Subcutaneous adipose tissue (tissue), 4 donors: ENCODE measurements at places on chromosomes 13 and 19. TPM values are rescaled to one million over a fixed set of nuclear protein-coding genes. Genes with fewer than 3 reads are reported as not detected.

EMP3 gene
- 32.2 TPM for total RNA-seq

LCP1 gene
- total RNA-seq: 517 TPM

KLK15 gene
- not detected for total RNA-seq

OR4F17 gene
- not detected for total RNA-seq

ZNF30 gene
- 3.4 TPM for total RNA-seq

SERTM1 gene
- 0.17 TPM for total RNA-seq

TRIM28 gene
- 94.9 TPM for total RNA-seq

RDH8 gene
- total RNA-seq: not detected

PRR20A gene
- not detected for total RNA-seq
